ENCODE measurements at places on chromosomes 1 and 21. TPM values are rescaled to one million over a fixed set of nuclear protein-coding genes. Genes with fewer than 3 reads are reported as not detected.

DNA sequence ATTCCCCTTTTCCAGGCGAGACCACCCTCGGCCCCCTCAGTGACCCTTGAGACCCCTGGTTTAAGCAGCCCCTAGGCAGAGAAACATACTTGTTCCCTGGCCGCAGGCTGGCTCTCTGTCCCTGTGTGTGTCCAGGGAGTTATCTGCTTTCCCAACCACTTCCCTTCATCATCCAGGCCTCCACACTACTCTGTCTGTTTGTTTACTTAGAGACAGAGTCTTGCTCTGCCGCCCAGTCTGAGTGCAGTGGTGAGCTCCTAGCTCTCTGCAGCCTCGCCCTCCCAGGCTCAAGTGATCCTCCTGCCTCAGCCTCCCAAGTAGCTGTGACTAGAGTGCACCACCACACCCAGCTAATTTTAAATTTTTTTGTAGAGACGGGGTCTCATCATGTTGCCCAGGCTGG lies 5.8 kb upstream of the VWA1 start:
- no peak for DNase-seq

DNA sequence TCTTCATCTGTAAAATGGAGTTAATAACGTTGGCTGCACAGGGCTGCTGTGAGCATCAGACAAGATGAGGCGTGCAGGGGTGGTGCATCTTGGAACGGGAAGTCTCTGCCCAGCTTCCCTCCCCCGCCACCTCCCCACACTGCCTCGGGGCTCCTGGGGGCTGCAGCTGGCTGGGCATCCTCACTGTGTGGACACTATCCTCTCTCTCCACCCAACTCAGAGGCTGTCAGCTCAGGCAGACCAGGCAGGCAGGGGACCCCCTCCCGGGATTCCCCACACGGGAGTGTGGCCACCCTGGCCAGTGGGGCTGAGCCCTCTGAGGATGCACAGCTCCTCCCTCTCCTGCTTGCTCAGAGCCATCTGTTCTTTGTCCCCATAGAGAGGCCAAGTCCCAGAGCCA lies 122.7 kb downstream of the CCDC185 start:
- no peak for DNase-seq

- DNase-seq = no peak
These were observed 8.9 kb downstream of the METTL13 start for GRCh38 chr1:171790318-171790717.

DNA sequence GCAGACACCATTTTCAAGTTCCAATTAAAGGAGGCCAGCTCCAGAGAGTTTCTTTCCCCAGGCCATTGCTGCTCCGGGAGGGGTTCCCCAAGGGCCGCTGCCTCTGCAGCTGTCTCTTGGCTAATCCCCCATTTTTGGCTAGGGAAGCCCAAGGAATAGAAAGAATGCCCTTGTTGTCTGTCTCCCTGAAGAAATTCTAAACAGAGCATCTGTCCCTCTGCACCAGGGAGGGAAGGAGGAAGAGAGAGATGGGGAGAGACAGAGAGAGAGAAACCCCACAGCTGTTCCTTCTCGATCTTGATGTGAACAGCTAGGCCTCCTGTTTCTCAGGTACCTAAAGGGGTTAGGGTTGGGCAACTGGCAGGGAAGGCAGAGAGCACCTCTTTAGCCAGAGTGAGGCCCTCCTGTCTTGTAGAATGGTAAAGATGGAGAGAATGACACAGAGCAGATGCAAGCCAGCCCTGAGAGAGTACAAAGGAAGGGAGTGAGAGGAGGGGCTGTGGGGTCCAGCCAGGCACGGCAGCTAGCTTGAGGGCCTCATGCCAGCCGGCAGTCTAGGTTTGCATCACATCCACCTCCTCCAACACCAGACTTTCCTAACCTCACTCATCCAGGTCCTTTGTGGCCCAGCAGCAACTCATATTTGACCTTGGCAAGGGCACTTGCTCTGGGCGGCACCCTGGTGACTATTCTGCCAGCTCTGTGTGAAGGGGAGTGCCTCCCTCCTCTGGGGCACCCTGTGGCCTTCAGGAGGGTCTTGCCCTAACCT lies 13.1 kb downstream of the OPTC start:
- no peak for DNase-seq

- DNase-seq = no peak
These were observed 14.1 kb downstream of the CDA start for GRCh38 chr1:20602851-20603450.

- no peak for DNase-seq
These were observed 3.3 kb downstream of the RGS16 start for GRCh38 chr1:182600745-182601415.

GRCh38 chr1:40316595-40317393 lies at the start of gene COL9A2:
COL9A2 (minus strand) TSS chr1:40317286; CDS start chr1:40317197, 89 bp downstream.
- DNase-seq = no peak

- DNase-seq = no peak
These were observed 163.4 kb upstream of the CD34 start for GRCh38 chr1:208074353-208074752.

DNA sequence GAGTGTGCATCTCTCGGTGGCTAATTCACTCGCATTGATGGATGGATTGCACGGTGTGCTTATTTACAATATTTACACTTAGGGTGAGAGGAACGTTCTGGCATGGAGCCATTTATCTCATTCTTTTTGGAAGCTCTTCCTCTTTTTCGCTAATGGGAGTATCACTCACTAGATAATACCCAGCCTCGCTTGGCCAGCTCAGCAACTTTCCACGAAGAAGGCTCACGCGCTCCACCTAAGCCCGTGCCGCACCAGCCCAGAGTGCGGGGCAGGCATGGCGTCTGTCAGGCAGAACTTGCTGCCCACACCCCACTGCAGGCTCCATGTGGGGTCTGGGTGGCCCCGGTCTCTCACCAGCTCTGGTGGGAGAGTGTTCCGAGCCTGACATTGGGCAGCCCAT lies 484.9 kb downstream of the NPHP4 start:
- DNase-seq = no peak

Gene AKR7A2
- 65.9 TPM for total RNA-seq

Gene TADA1
- total RNA-seq = 14.1 TPM

Gene CYP4A11
- total RNA-seq = 0.29 TPM

Gene ANGPTL1
- total RNA-seq = 25.2 TPM

Gene NRDC
- total RNA-seq = 90.6 TPM
